Effector CD8-positive, alpha-beta T cell (primary cell): ENCODE measurements at places on chromosomes 6 and 20.

DNA sequence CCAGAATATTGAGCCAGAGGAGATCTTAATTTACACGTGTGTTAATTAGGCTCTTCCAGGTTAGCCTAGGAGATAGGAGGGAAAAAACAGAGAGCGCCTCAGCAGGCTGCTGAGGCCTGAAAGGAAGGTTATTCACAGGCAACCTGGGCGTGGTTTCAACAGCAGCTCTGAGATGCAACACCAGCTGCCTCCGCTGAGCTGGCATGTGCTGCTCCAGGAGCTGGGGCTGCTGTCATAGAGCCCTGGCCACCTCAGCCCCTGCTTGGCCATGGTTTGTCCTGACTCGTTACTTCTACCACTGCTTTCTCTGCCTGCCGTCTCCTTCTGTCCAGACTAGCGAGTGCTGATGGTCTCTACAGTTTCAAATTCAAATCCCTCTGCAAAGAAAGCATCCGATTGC lies 32.4 kb upstream of the RPP40 start:
- DNase-seq: no peak

DNA sequence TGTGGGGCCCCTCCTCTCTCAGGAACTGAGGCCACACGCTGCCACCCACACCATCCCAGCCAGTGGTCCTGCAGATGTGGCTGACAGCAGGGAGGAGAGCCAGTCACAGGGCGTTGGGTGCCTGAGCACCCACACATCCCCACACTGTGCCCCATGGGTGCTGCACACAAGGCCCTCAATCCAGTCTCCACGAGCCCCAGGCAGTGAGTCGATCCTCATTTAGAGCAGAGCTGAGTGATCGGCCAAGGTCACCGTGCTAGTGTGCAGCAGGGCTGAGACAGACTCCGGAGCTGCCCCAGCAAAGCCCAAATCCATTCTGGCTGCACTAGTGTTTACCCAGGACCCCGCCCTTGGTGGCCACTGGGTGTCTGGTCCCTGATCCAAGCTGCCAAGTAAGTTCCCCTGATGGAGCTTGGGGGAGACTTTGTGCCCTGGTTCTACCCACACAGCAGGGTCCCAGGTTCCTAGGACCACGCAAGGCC lies 9.0 kb downstream of the C20orf203 start:
- DNase-seq: no peak

DNA sequence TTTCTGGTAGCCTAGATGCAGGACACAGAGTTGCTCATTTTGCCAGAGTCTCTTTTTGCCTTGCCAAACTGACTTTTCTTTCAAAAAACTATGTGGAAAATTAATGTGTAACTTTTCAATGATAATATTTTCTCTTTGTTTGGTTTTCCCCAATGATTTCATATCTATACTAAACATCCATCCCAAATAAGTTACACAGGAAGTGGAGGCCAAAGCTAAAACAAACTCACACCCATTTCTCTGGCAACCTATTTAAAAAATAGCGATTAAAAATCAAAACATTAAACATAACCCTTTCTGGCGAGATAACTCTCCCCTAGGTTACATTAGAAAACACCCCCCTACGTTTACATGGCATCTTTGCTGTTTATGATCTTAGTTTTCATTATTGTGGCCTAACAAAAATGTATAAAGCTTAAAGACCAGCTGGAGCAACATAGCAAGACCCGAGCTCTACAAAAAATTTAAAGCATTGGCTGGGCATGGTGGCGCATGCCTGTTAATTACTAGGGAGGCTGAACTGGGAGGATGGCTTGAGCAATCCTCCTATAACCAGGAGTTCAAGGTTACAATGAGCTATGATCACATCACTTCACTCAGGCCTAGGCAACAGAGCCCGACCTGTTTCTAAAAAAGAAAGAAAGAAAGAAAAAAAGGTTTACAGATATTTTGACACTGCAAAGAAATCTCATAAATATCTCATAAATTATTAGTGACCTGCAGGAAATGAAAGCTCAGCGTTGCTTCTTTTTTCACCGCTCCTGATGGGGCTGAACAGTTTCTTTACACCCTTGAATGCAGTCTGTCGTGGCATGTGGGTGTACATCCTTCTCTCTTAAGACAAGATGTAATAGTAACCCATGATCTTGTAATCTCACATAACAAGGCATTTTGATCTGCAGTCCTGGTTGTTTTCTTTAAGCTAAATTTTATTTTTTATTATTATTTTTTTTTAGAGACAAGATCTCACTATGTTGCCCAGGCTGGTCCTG lies 32.8 kb upstream of the CEP85L start:
- no peak for DNase-seq

GRCh38 chr6:31967926-31968320 lies 4.0 kb downstream of the DXO start:
- no peak for DNase-seq

DNA sequence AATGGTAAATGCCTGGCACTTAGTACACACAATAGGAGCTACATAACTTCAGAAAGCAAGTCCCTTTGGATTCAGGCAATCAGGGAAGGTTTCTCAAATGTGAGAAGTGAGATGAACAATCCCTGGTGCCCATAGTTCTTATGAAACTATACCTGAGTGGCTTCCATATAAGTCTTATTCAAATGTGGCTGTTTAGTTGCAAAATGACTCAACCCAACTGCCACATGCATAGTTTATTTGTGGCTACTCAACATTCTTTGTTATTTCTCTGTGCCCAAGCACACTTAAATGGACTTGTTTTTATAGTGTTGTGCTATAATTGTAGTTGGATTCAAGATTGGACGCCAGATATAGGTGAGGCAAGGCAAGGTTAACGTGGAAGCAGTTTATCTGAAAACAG lies 93.7 kb upstream of the ATXN1 start:
- DNase-seq: no peak

DNA sequence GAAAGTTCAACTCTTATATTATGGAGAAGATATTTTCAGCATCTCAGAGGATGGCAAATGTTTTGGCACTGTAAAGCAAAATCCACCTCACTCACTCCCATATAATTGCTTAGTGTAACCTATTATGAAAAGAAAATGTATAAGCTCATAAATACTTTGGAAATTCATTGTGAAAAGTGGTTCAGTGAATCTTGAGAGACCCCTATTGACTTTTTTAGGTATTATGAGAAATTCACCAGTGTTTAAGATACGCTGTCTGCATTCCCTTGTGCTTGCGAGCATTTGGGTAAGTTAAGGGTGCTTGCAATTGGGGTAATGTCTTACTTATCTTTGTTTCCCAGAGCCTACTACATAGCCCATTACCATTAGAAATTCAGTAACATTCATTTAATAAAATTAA lies 66.3 kb upstream of the BMP5 start:
- DNase-seq: no peak

GRCh38 chr20:43188234-43188653 lies 1.5 kb downstream of the PTPRT start:
- DNase-seq: no peak

GRCh38 chr20:44609006-44609515 lies 26.7 kb downstream of the PKIG start:
- no peak for DNase-seq

DNA sequence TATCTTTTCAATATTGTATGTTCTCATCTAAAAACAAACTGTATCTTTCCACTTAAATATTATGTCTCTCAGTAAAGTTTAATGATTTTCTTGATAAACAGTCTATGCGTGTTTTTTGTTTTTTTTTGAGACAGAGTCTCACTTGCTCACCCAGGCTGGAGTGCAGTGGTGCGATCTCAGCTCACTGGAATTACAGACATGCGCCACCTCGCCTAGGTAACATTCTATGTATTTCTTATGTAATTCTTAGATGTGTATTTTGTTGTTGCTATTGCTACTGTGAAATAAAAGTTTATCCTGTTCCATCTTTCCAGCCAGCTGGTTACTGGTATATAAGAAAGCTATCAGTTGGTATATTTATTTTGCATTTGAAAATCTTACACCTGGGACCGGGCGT lies 29.4 kb downstream of the ABHD12 start:
- DNase-seq: no peak

- no peak for DNase-seq
These were observed 22.2 kb downstream of the APCDD1L start for GRCh38 chr20:58492795-58493524.

DNA sequence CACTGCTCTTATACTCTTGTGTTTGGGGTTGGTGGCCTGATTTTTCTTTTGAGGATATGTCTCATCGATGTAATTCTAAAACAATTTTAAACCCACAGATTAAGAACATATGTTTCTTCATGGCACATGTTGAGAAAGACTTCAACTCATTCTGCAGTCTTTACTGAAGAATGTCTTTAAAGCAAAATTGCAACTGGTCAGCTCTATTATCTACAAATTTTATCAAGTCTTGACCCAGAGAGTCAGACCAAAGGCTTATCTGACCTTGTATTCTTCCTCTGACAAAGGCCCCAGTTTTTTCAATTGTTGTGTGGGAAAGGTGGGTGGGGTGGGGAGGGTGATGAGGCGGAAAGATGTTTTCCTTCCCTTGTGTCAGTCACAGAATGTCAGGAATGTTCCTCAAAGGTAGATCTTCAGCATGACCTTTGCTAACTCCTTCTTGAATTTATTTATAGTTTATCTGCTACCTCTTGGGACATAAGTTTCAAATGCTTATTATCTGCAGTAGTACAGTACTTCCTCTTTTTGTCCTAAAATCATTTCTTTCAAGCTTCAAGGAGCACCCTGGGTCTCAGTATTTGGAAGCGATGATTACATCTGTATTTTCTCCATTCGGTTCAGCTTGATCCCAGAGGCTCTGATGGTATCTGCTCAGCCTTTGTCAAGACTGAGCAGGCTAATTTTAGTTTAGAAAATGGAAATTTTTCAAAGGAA lies 63.2 kb upstream of the TIAM2 start:
- DNase-seq: no peak

DNA sequence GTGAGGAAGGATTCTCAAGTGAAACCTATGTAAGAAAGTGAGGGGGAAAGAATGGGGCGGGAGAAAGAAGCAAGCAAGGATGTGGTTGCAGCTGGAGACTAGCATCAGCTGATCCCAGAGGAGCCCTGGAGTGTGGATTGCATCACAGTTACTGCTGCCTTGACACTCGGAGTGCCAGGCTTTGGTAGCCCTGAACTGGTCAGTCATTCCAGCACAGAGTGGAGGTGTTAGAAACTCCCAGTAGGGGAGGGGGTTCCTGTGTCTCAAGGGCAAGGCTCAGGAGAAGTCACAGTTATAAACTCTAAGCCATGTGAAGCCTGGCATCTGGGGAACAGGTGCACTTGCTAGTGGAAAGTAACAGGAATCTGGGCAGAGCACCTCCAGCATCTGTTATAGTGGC lies 23.5 kb downstream of the SNAP25 start:
- DNase-seq: no peak

DNA sequence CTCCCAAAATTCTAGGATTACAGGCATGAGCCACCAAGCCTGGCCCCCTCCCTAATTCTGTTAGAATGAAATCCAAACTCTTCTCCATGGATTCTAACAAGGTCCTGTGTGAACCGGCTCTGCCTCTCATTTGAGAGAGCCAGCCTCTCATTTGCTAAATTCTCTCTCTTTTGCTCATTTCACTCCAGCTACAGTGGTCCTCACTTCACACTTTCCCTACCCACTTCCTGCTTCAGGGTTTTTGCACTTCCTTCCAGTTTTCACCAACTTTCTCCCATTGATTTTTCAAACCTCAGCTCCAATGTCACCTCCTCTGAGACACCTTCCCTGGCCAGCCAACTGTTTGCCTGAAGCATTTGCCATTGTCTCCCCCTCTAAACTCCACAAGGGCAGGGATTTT lies 5.1 kb downstream of the COX4I2 start:
- DNase-seq: no peak

- no peak for DNase-seq
These were observed 8.4 kb downstream of the ZNF341 start for GRCh38 chr20:33740189-33740588.

- no peak for DNase-seq
These were observed 20.3 kb downstream of the TBPL1 start for GRCh38 chr6:133973109-133973971.
